ENCODE measurements at places on chromosomes 6 and 20. TPM values are rescaled to one million over a fixed set of nuclear protein-coding genes. Genes with fewer than 3 reads are reported as not detected.

Gene C4A
- 1.3 TPM for total RNA-seq

Gene CLDN20
- total RNA-seq = not detected

Gene NHSL1
- 3.9 TPM for total RNA-seq

Gene MCHR2
- total RNA-seq = not detected

Gene GSTA2
- total RNA-seq = 0.06 TPM

Gene RIPOR3
- total RNA-seq = not detected

Gene SLX4IP
- 3.4 TPM for total RNA-seq

All from A549 treated with DMSO at 1 μM for 4 hours (cell line).